ENCODE measurements at places on chromosomes 3 and 15.

DNA sequence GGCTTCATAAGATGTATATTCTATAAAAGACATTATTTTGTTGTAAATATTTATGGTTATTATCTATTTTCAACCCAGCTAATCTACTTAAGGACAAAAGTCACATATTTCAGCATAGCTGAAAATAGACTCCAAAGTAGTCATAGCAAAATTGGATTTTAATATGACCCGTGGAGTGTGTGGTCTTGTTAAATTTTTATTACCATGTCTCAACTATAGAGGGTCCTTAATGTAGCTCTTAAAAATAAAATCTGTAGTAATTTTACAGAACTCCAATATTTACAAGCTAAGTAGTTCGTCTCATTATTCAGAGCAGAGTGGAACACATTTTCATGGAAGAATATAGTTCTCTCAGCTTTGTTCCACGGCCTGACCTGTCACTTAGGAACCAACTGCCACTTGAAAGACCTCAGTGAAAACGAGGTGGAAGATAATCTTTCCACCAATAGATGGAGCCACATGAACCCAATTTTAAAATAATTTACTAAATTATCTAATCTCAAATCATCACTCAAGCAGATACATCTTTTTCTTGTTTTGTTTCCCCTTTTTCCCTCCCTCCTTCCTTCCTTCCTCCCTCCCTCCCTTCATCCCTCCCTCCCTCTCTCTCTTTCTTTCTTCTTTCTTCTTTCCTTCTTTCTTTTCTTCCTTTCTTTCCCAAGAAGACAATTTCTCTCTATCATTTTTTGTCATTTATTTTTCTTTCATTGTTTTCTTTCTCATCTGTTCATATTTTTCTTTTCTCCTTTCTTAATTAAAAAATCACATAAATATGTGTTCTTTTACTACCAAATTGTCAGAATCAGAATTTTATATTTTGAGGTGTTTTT is 97.2 kb downstream of the CLDN1 start:
- DNase-seq: peak; percentile 16

DNA sequence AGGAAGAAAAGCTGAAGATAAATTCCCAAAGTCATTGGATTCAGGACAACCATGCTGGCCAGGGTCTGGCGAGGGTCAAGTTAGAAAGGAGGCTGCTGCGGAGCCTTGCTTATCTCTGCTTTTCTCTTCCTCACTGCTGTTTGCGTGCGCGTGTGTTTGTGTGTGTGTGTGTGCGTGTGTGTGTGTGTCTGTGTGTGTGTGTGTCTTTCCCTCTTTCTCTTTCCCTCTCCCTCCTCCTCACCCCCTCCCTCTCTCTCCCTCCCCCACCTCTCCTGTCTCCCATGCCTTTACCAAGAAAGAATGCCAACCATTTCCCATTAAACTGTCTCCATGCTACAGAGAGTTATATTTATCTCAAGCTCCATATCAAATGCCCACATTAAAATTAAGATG is at the start of gene COLQ:
TSS of gene COLQ (minus strand) at position 134 of the 393 bp plus-strand sequence. CDS start at position 53, 81 bp downstream.
- no peak for DNase-seq

DNA sequence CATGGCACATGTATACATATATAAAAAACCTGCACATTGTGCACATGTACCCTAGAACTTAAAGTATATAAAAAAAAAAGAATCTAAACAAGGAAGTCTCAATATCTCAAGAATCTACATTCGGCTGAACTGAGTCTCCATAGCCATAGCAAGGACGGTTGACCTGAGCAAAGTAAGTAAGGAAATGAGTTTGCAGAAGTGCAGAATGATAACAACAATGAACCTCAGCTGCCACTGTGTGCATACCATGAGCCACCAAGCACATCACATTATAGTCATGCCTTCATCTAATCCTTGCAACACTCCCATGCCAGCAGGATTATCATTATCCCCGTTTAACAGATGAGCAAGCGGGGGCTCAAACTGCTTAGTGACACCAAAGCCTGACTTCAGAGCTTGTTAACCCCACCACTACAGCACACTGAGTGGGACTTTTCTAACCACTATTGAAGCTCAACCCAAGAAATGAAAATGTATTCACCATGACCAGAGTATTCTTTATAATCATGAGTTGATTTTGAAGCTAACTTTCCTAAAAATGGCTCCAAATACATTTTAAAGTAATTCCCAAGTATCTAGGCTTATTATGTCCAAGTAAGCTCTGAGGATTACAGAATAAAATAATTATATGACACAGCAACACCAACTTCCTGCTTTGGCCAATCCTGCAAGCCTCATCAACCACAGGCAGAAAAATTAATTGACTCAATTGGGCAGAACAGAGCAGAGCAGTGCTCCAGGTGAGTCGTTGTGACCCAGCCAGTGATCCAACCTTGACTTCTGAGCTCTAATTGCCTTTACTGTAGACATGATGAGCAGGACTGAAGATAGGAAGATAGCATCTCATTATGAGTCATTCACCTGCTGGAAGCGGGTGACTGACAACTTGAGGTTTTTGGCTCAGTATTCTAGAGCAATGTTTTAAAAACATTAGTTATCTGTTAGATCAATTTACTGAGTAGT is 47.3 kb upstream of the IL12A start:
- DNase-seq: peak; percentile 28

GRCh38 chr3:189013224-189013888 is 158.4 kb upstream of the TPRG1 start:
- DNase-seq: no peak

DNA sequence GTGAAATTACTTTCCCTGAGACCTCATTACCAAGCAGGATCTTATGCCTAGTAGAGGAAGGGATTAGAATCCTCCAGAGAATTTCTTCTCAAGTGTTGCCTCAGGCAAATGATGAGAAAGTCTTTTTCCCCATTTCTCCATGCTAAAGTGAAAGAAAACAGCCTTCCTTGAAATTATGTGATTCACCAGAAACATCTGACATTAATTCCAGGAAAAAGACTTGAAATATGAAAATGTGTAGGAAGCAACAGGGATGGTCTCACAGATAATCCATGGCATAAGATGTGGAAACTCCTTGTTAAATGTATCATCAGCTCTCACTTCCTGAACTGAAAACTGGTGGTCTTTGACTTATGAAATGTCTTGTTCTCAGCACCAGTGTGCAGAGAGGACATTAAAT is 17.9 kb upstream of the ABI3BP start:
- DNase-seq: no peak

- DNase-seq: peak; percentile 83
Measured at GRCh38 chr3:69095636-69096035, 10.9 kb downstream of the ARL6IP5 start.

DNA sequence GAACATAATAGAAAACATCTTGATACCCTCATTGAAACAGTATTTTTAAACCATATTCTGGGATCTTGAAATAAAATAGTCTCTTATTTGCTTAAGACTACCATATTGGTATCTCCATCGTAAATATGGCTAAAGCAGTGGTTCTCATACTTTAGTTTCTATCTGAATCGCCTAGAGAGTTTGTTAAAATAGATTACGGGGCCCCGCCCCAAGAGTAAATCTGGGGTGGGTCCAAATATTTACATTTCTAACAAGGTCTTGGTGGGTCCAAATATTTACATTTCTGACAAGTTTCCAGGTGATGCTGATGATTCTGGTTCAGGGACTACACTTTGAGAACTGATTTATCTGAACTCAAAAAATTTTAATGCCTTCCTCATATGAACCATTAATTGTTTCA is 45.3 kb downstream of the TSC22D2 start:
- no peak for DNase-seq

GRCh38 chr15:51267703-51268083 is 70.7 kb downstream of the CYP19A1 start:
- DNase-seq: no peak

DNA sequence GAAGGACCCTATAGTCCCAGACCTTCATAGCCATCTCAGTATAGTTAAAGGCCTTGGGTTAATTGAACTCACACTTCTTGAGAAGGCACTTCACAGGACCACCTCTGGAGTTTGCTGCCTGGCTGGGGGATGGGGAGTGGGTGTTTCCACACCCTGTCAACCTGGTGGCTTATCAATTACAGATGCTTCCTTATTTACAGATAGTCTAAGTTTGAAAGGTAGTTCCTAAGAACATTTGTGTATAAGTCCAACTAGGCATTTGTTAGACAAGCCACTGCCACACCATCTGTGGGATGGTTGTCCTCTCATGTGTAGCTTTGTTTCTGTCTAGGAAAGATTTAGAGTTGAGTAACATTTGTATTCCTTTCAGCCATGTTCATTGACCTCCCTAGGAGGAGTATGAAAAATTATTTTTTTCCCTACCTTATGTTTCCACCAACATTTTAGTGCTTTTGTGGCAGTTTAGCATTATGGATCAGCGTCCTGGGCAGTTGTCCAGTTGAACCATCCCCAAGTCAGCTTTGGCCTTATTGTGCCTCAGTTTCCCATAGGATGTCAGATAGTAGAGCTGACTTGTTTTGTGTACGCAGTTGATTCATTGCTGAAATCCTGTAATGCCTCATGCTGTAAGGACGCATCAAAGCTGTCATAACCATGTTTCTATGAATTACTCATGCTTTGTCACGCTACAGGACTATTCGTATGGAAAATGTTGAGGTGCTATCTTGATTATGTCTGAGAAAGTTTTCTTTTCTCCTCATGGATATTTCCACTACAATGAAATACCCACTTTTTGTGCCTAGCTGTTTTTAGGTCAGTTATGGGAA is 21.2 kb upstream of the SIAH2 start:
- DNase-seq: no peak

DNA sequence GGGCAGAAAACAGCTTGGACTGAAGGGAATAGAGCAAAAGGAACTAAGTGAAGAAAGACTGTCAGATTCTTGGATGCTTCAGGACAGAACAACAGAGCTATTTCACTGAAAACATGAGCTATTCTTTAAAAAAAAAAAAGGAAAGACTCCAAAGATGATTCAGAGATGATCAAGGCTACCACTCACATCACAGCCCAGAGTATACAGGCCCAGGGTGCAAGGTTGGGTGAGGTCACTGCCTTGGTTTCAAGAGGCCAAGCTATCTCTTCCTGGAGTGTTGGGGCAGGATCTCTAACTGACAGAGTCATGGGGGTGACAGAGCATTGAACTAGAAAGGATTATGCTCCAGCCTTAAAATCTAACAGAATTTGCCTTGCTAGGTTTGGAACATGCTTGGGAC is 118.1 kb downstream of the AGBL1 start:
- no peak for DNase-seq

DNA sequence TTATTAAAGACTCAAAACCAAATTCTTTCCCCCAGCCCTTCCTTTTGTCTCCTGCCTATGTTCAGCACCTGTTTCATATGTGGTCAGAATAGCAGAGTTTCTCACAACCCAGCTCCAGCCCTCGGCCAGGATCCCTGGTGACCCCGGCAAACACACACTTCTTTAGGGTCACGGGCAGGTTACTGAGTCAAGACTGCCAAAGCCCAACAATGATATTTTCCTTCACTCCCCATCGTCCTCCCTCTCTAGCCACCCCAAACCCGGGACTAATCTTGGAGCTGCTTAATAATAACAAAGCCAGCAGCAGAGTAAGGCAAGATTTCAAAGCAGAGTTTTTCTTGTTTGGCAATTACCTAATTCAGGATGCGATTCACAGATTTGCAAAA is 25.5 kb downstream of the RARB start:
- no peak for DNase-seq

DNA sequence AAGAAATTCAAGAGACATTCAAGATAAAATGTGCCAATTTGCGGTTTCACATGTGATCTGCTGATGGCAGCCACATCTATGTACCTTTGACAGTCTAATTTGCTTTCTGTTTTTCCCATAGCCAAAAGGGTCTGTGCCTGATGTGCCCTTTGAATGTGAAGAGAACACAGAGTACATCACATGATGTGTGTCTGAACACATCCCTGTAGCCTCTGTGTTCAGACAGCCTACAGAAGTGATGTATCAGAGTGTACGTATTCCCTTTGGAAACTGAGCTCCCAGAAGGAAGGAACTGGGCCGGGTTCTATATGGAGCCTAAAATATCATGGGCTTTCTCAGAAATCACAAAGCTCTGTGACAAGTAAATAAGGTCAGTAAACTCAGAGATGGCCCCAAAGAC is 52.4 kb downstream of the BOC start:
- no peak for DNase-seq

- DNase-seq: no peak
Measured at GRCh38 chr3:4674216-4674615, 181.1 kb downstream of the ITPR1 start.

GRCh38 chr3:154522036-154522602 is 92.1 kb upstream of the GPR149 start:
- no peak for DNase-seq

- no peak for DNase-seq
Measured at GRCh38 chr15:70025413-70026296, 72.1 kb downstream of the TLE3 start.

- DNase-seq: peak; percentile 39
Measured at GRCh38 chr15:88467935-88468528, 524 bp downstream of the MRPS11 start.

GRCh38 chr3:111496894-111497559 is 45.0 kb upstream of the CD96 start:
- DNase-seq: no peak

DNA sequence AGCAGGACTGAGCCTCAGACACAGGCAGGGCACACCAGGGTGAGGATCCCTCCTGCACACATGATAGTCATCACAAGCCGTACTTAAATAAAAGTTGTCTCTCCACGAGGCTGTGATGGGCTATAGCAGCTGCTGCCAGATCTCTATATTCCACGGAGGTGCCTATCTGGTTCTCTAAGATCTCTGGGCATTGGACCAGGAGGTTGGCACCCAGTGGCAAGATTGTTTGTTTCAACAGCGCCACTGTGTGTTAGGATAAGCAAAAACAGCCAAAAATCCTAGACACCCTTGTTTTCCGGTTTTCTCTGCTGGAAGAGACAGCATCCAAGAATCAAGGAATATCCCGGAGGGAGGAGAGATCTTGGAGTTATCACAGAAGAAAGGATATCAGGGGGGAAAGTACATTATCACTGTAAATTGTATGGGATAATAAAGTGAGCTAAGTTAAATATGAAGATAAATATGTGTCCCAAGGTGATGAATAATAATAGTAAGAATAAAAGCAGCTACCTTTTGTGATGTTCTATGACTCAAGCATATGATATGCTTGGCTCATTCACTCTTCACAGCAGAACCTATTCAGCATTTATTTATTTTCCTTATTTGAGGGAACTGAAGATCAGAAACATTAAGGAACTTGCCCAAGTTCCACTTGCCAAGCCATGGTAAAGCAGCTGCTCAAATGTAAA is 90.6 kb upstream of the AKAP13 start:
- peak; percentile 79 for DNase-seq

DNA sequence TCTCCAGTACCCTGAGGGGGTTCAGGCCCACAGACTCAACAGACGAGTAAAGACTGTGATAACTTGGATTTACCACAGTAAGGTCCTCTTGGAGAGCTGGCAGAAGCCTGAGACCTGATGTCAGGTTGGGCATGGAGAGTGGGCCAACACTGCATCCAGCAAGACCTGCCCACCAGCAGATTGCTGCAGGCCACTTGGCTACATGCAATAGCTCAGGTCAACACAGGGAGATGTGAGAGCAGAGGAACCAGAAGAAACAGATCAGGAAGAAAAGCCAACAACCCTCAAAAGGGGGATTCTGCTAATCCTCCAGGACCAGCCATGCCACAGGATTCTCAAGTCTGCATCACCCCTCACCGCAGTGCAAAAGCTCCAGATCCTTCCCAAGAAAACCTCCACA is 1.7 kb upstream of the IP6K1 start:
- no peak for DNase-seq

- no peak for DNase-seq
Measured at GRCh38 chr3:54137311-54137710, 15.0 kb downstream of the CACNA2D3 start.
